HT-29 (cell line): ENCODE measurements at places on chromosomes 5 and 9.
A peak's percentile ranks its signal among the peaks of the same experiment; 100 is the strongest.

- no peak for DNase-seq
Measured at GRCh38 chr5:91269198-91269597, 113.9 kb downstream of the ARRDC3 start.

DNA sequence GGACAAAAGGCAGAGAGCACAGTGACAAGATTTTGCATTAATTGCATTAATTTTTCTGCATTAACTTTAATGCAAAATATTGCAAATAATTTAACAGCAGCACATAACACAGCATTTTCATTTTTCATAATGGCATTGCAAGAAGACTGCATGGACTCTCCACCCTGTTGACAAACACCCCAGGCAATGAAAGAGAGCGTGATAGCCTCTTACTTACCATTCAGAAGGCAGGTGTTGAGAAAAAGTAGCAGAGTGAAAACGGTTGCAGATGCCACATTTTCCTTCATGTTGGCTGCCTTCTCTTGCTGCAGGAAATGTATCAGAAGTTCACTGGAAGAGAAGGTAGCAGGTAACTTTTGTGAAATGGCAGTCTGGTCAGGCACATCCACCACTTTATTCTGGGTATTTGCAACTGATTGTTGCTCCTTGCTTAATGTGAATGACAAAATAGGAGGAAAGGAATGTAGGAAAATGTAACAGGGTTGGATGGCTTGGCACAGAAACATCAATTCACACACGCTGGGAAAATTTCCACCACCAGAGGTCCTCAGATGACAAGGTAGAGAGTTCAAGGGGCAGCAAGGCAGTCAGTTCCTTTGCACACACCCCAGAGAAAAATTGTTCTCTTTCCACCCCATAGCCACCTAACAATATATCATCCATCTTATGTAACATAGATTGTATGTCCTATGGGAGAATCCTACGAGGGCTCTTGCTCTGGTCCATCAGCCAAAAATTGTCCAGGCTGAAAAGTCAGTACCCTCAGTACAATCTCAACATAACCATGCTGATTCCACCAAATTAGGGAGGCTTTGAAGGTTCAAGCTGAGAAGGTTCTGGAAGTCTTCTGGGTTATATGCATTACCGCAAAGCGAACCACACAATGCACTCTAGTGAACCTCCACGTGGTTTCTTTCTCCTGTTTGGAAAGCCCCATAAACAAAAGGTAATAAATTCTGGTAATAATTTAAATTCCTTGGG is 41.9 kb upstream of the AGXT2 start:
- peak; percentile 94 for DNase-seq

DNA sequence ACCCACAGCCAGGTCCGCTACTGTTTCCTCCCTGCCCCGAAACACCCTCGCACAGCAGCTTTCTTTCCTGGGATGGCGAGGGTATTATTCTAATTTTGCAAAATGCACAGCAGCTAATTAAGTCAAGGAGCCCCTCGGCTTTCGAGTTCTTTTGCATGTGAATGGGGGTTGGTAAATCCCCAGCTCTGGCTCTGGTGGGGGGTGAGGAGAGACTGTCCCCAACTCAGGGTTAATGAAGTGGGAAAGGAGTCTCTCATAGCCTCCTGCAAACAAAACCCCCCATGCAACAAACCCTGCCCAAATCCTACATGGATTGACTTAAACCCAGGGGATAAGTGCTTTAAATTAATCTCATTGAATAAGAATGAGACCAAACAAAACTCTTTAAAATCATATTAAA is 8.8 kb downstream of the BARHL1 start:
- DNase-seq: no peak

- no peak for DNase-seq
Measured at GRCh38 chr5:761059-761771, 23.3 kb downstream of the ZDHHC11B start.

GRCh38 chr9:111896942-111897600 is 457 bp downstream of the UGCG start:
- no peak for DNase-seq

DNA sequence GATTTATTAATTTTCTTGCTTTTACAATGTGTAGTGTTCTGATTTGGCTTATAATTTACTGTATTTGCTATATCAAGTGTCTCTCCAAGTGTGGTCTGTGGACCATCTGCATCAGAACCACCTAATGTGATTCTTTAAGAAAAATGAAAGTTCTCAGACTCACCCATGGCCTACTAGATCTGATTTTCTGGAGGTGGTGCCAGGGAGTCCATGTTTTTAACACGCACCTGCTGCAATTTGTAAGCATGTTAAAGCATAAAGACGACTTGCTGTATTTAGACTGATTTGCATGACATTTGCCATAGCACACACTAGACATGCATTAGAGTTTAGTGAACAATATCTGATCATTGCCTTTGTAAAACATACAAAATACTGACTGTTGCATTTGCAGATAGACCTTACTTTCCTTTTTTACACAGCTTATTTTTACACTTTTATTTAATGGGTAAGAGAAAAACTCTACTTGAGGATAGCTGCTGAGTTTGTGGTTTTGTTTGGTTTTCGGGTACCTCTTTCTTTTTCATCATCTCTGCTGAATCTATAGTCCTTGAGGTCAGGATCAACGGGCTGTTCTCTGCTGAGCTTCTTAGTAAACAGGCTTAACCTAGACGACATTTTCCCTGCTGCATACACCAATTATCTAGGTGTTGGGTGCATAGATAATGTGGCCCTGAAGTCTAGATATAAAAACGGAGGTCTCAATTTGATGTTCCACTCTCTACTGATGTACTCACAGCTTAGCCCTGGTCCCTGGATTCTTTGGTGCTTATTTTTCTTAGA is 138.0 kb upstream of the ZNF366 start:
- DNase-seq: no peak

DNA sequence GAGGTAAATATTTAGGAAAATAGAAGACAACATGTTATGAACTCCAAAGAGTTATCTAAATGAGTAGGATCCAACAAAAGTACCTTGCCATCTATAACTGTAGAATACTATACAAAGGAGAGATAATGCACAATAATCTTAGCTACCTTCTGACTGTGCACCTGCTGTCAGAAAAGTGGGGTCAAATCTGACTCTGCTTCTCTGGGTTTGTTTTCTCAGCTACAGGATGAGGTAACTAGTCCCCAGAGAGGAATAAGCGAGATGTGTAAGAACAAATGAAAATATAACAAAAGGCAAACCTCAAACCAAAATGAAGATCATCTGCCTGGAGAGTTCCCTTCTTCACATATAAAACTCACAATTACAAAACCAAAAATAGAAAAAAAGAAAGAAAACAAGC is 204.8 kb downstream of the DCP2 start:
- DNase-seq: no peak

- no peak for DNase-seq
Measured at GRCh38 chr5:156971415-156971814, 8.4 kb upstream of the TIMD4 start.

DNA sequence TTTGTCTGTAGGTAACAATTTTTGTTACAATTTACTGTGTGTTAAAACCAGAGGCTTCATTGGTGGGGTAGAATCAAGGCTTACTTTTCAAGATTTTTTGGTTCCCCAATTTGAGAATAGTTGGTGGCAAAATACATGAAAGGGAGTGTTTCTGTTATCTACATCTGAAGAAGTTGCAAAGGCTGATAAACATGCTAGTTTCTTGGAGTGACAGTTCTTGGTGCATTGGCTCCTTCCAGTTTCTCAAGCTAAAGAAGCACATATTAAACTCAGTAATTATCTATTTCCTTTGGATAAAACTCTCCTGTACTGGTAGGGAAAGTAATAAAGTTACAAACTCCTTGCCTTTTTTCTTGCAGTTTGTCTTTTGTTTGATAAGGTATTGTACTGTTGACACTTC is 5.9 kb downstream of the MACIR start:
- no peak for DNase-seq

DNA sequence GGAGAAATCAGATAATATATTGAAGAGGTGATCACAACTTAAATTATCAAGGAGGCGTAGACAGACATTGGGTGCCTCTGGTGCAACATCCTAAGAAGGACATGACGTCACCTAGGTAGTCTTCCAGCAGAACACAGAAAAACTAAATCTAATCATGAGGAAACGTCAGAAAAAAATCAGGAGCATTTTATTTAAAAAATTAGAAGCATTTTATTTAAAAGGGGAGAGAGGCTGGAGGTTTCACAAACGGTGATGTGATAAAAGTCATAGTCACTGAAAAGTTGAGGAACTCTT is 254.6 kb downstream of the TMEM167A start:
- no peak for DNase-seq

- peak; percentile 80 for DNase-seq
Measured at GRCh38 chr9:107755246-107755645, 265.7 kb upstream of the KLF4 start.

DNA sequence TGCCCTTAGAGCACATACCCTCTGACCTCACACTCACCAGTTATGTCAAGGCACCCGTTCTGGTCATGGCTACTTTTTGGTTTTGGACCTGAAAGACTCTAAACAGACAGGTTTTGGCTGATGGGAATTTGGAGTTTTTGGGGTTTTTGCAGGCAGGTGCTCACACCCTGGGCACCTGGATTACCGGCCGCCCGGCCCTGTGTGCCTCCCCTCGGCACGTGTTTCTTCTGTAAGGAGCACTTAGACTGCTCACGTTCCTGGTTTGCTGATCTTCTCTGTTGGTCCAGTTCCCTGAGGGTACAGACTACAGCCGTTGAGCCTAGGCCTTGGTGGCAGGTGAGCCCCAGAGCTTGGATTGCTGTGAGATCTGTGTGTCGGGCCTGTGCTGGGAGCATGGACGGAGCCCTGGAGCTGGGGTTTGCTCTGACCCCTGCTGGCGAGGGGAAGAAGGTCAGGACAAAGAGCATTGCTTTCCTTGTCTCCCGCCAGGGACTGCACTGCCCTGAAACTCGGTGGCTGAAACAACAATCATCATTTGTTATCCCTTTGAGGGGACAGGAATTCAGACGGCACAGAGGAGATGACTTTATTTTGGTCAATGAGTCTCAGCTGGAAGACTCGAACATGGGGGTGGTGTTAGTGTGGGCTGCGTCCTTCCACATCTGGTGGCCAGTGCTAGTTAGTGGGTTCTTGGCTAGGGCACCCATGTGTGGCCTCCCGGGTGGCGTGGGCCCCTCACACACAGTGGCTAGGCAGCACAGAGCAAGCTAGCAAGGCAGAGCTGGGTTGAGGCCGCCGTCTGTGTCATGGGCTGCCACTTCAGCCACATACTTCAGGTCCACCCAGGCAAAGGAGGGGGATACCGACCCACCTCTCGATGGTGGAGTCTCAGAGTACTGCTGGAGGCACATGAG is 76.4 kb downstream of the EHMT1 start:
- peak; percentile 43 for DNase-seq

- no peak for DNase-seq
Measured at GRCh38 chr5:1510151-1510561, 13.6 kb downstream of the LPCAT1 start.

DNA sequence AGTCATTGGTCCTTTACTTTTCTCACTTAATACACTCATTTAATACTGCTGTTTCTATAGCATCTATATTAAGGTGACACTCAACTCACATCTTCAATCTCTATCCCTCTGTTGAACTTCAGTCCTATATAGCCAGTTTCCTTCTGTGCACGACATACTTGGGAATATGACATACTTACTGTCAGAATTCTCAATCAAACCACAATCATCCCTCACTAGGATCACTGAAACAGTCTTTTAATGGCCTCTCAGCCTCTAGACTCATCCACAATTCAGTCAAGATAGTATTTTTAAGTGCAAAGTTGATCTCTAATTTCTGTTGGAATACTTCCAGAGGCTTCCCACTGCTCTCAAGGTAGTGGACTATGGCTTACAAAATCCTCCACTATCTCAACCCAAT is 251.0 kb upstream of the MEF2C start:
- DNase-seq: no peak

GRCh38 chr9:124887832-124888231 is 25.9 kb downstream of the ARPC5L start:
- no peak for DNase-seq

DNA sequence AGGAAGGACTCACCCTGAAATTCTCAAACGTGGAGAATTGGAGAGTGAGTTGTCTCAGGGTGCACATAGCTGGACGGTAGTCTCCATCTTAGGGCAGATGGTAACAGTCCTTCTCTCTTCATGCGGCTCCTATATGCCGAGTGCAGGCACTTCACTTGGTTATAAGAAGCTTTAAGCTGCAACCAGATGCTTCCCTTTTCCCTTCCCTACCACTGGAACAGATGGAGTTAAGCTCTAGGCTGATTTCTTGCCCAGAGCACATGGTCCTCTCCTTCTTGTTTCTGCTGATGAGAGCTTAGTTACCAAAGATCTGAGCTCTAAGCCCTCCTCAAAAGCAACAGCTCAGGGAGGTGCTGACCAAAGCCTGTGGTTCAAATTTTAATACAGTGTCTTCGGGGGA is 355.7 kb downstream of the ARHGEF28 start:
- DNase-seq: no peak

- DNase-seq: no peak
Measured at GRCh38 chr9:91944711-91945110, 5.3 kb downstream of the ROR2 start.

DNA sequence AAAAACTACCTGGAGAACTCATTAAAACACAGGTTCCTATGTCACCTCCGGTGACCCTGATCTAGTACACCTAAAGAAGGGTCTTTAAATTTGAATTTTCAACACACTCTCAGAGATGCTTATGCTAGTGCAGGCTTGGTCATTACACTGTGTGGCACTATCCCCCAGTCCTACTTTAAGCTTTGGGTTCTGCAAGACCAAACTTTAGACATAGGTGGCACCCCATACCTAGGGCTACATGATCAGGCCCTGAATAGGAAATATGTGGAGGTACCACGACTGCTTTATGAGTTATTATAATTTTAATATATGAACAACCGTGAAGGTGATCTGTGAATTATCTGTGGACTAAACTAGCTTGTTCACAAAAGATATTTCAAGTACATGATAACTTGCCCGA is 201.3 kb upstream of the OR13F1 start:
- no peak for DNase-seq

GRCh38 chr5:112976432-112977309 is at the start of gene DCP2:
DCP2 (plus strand) TSS chr5:112976798; CDS start chr5:112976934, 136 bp downstream.
- peak; percentile 98 for DNase-seq
